ENCODE measurements at places on chromosomes 1 and 21.

DNA sequence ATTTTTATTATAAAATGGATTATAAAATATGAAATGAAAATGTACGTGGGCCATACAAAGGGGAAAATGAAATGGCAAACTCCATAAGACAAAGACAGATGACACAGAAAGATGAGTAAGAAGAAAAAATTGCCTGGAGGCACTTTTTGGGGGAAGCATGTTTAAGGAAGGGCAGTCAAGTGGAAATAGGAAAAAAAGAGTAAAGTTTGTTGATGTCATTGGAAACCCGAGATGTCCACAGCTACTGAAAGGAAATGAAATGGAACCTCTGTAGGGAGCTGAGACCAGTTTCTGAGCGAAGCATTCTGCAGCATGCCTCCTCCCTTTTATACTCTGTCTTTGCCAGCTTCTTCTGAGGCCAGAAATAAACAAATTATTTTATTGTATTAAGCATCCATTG, 203.4 kb upstream of the UBE2U start:
- no peak for DNase-seq

GRCh38 chr1:232877365-232878028, 72.3 kb downstream of the MAP10 start:
- DNase-seq = no peak

DNA sequence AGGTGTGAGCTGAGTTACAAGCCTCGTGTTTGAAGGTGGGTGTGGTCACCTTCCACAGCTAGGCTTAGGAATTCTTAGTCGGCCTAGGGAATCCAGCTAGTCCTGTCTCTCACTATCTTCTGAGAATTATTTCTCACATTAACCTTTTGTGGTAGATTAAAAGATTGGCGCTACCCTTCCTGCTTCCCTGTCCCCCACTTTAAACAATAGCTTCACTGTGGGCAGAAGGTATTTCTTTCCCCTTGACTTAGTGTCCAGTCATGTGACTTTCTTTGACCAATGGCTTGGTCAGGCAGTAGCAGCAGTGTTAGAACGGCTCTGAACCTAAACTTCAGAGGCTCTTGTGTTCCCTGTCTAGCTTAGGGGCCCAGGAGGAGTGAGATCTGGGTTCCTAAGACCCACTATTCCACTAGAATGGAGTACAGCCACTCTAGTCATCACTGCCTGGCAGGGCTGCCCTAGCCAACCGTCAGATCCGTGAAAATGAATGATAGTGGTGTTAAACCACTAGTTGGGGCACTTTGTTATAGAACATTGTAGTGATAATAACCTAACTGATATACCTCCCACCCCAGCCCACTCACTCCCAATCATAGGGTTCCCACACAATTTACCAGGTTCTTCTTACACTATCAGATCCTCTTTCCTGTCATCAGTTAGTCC, 13.9 kb upstream of the C1orf141 start:
- no peak for DNase-seq

DNA sequence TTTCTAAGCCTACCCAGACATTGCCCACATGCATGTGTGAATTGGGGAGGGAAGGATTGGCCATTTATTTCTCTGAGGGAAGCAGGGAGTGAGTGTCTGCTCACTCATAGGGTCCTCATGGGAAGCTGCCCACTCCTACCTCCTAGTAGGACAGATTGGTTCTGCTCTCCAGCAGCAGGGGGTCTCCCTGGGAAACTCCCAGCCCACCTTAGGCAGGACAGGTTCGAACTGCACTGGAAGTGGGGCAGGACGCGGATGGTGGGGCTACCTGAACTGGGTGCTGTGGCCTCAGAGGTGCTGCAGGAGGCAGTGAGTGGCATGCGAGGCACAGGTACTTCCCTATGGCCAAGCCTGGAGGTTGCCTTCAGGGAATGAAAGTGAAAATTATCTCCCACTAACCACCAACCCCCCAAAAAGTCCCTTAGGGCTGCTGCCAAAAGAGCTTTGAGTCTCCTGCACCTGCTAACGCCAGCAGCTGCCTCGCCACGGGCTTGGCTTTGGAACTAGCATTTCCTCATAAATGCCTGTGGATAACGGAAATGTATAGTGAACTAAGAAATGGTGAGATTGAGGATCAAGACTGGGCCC, 157.0 kb upstream of the COA6 start:
- no peak for DNase-seq

DNA sequence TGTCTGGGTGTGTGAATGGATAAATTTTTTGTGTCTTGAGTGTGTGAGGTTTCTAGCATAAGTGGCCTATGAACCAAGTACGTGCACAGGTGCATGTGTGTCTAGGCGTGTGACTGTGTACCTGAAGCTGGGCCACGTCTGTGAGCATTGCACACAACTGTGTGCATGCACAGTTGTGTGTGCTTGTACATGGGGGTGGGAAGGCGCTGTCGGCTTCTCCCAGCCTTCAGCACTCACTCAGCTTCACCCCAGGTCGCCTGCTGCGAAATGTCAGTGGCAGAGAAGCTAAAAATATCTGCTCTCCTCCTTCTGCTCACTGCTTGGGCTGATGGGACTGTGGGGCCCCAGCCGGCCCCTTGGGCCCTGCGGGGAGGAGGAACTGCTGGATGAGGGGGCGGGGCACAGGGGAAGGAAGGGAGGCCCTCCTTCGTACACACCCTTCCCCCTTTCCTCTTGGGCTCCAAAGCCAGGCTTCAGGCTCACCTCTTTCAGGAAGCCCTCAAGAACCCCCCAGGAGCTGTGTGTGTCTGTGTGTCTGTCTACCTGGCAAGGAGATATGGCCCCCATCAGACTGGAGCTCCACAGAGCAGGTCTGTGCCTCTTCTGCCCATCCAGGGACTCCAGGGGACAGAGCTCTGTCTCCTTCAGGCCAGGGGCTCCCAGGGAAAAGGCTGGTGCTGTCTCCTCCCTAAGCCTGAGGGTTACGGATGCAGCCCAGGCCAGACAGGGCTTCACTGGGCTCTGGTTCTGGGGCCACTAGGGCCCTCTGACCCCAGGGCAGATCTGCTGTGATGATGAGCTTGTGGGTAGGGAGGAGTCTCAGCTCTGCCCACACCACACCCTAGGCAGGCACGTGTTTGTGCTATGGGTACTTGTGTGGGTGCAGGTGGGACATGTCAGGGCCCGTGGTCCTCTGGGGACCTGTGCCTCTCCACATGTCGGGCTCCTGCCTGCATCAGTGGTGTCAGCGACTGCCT, 35.6 kb upstream of the WASF2 start:
- peak; percentile 66 for DNase-seq

DNA sequence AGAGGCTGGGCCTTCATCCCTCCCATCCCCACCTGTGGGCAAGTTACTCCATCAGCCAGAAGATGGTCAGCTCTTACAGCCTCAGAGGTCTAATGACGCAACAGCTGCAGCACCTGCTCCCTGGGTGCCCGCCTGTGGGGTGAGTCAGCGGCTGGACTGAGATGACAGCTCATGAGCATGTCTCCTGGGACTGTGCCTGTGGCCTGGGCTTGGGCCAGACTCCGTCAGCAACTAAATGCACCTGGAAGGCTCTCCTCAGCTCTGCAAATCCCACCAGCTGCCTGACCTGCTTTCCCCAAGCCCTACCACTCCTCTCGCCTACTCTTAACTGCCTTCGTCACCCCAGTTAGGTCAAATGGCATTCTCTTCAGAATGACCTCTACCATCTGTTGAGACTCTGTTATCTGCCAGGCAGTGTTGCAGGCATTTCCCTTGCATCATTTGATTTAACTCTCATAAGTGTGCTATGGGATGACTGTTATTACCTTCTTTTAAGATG, 47.7 kb downstream of the ETS2 start:
- no peak for DNase-seq

DNA sequence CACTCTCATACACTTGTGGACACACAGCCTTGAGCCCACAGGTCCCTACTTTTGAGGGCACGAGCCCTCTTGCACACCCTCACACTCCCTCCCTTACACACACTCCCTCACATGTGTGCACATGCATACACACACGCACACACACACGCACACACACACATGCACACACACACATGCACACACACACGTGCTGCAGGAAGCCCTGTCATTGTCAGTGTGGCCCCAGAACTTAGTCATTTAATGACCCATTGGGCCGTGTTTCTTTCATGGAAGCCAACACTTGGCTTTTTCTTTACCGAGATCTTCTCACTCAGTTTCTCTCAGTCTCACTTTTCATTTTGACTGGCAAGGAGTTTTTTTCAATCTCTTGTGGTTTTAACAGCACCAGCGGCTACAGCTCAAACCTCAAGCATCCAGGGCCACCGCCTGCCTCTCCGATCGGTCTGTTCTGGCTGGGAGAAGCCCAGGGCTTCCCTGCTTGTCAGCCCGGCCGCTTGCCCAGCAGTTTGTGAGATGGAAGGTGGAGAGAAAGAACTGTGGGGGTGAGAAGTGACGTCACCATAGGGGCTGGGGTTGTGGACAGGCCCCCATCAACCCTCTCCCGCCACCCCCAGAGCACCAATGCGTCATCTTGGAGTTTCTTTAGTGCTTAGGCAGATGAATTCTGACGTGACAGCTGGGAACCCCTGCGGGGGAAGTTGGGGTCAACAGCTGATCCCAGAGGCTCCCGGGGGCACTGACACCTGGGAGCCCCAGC, 15.8 kb upstream of the TNFRSF8 start:
- peak; percentile 59 for DNase-seq

- no peak for DNase-seq
Measured at GRCh38 chr1:88877382-88877825, 14.0 kb downstream of the GTF2B start.

GRCh38 chr1:59340411-59341307, 43.8 kb downstream of the FGGY start:
- DNase-seq = no peak

DNA sequence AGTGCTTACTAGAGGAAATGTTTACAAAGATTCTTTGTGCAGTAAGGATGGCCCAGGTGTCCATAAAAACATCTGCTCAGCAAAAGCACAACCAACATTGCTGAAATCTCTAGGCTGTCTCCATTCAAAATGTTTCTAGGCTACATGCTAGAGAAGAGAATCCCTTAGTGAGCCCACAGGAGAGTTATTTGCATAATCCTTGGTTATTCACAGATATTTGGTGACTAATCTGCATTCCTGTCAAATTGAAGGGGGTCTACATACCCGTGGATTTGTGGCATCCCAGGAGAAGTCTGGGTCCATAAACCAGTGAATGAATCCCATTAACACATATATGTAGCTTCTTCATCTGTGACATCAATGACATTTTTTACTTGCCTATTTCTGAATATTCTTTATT, 261.3 kb upstream of the ESRRG start:
- no peak for DNase-seq

DNA sequence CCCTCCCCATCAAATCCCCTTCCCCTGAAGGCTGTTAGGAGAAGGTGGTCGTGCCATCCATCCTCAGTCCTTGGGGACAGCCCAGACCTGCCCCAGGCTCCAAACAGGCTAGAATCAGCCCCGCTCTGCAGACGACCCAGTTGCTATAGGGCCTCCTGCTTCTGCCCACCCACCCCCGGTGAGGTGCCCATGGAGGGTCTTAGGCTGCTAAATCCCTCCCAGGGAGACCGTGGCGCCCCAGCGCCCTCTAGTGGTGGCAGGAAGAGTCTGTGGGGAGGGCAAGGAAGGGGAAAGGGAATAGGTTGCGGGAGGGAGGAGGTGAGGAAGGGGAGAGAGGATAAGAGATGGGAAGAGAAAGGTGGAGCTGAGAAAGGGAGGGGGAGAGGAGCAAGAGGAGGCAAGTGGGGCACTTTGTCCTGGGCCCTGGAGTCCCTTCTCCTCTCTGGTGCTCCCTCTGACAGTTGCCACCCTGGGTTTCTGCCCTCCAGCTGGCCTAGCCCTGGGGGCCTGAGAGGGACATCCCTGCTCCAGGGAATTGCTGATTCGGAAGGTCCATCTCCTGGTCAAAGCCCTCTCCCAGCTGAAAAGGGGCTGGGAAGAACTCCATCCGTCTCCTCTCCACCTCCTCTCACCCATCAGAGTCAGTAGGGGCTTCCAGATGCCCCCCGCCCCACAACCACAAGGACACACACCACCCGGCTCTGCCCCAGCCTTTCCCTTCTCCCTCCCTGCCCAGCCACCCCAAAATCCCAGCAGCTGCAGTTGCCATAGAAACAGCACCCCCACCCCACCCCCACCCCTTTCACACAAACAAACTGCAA, 55.4 kb downstream of the CAMK2N1 start:
- DNase-seq = no peak

DNA sequence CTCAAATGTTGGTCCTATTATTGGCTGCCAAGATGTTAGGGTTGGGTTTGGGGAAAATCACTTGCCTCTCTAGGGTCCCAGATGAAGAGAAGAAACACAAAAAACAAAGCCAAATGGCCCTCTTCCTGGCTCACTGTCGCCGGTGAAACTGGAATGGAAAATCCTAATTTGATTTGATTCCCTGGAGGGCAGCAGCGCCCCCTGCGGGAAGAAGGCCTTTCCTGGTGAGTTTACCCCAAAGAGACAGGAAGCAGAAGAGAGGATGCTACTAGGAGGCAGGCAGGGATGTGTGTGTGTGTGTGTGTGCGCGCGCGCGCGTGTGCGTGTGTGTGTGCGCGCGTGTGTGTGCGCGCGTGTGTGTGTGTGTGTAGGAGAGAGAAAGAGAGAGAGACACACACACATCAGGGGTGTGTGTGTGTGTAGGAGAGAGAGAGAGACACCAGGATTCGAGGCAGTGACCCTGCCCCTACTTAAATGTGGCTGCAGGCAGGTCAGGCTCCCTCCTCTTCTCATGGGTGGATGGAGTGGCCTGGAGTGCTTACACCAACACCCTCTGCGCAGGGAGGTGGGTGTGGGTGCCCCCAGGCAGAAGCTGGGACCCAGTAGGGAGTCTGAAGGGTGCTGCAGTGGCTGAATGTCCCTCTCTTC, 3.1 kb upstream of the SELENON start:
- DNase-seq = no peak

DNA sequence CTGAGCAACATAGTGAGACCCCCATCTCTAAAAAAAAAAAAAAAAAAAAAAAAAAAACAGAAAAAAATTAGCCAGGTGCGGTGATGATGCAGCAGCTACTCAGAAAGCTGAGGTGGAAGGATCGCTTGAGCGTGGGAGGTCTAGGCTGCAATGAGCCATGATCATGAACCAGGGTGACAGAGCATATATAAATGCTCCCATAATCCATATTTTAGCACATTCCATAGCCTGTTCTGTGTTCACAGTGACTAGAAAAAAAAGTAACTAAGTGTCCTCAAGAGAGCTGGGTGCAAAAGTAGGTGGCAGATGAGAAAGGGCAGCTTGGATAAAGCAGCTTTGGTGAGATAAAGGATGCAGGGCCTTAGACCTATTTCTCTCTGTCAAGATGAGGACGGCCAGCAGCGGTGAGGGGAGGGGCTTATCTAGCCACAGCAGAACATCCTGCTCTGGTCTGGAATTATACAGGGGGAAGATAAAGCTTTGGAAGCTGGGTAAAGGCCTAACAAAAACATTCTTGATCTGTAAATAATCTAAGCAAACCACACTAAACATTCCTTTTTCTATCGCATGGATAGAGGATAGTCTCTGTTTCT, 205.3 kb downstream of the DAB1 start:
- DNase-seq = no peak

- no peak for DNase-seq
Measured at GRCh38 chr1:33410091-33410701, 20.7 kb downstream of the PHC2 start.
